NCI-H2171 treated with DMSO at 0.1 percent for 48 hours (cell line): ENCODE measurements at places on chromosomes 5 and 9.
A peak's percentile ranks its signal among the peaks of the same experiment; 100 is the strongest.

GRCh38 chr9:22053178-22053577, 44.1 kb upstream of the CDKN2B start:
- DNase-seq = no peak

GRCh38 chr9:20683351-20684034, 566 bp upstream of the FOCAD start:
- peak; percentile 38 for DNase-seq

DNA sequence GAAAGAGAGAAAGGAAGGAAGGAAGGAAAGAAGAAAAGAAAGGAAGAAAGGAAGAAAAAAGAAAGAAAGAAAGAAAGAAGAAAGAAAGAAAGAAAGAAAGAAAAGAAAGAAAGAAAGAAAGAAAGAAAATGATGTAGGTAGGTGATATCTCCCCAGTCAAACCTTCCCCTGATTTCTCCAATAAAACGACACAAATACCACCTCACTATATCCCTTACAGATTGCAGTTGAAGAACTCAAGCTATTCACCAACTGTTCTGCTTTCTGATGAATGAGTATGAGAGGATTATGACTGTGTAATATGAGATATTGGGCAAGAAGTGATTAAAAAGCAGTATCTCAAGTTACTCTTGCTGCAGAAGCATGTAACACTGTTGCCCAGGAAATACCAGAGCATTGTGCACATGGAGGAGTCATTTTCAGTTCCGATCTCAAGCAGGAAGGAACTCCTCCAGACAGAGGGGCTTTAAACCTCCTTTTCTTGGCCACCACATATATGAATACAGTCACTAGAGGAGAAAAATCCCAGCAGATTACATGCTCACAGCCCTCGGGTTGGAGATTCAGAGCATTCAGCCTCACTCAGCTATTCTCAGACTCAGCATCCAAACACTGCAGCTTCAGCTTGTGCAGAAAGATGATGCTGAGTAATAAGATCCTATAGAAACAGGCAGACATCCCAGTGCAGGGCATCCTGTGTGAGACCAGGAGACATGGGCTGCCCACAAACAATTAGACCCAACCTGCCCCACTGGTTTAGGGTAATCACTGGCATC, 61.4 kb downstream of the UGCG start:
- DNase-seq = peak; percentile 90

DNA sequence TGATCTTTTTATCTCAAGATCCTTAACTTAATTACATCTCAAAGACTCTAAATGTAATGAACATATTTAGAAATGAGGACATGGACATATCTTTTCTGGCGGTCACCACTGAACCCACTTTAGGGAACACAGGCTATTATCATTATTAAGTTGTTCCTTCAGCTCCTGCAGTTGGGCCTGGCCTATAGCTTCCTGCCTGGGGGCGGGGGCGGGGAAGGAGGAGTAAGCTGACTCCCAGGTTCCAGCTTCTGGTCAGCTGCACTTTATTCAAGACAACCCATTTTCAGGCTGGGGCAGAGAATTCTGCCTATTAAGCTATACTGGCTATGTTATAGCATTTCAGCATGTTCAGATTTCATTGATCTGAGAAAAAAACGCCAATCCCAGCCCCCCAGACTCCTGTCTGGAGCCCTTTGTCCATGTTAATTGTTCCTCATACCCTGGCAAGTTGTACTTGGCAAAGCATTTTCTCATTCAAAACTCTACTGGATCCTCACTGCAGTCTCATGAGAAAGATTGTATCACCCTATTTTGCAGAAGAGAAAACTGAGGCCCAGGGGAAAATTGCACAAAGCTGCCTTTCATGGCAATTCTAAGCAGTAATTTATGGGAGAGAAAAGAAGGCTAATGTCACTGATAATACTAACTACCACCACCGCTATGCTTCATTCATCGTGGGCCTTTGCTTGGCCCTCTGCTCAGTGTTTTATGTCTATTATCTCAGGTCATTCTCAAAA, 25.1 kb downstream of the COL15A1 start:
- DNase-seq = no peak

GRCh38 chr9:121285835-121286687, 18.1 kb downstream of the GSN start:
- DNase-seq = peak; percentile 21

DNA sequence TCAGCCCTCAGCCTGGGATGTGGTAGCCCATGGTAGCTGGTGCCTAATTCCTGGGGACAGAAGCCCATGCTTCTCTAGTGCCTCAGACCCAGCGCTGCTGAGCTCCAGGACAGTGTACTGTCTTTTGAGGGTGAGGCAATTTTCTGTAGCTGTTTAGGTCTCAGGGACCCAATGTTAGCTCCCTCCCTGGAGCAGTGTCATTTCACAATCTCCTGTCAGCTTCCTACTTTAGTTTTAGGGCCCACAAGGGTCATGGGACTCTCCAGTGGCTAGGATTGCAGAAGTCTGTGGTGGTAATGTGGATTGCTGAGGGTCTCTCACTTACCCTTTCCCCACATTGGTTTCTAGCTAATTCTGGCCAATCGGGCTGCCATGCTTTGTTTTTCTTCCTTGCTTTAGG, 67.7 kb upstream of the CCL21 start:
- DNase-seq = no peak

GRCh38 chr5:88268385-88269184, at the start of gene TMEM161B:
Gene TMEM161B (minus strand): TSS chr5:88268845. CDS start chr5:88268723, 122 bp downstream.
- peak; percentile 93 for DNase-seq

GRCh38 chr5:145697251-145697990, 137.7 kb downstream of the PRELID2 start:
- no peak for DNase-seq

GRCh38 chr5:66992547-66992946, 204.1 kb downstream of the CD180 start:
- DNase-seq = no peak

DNA sequence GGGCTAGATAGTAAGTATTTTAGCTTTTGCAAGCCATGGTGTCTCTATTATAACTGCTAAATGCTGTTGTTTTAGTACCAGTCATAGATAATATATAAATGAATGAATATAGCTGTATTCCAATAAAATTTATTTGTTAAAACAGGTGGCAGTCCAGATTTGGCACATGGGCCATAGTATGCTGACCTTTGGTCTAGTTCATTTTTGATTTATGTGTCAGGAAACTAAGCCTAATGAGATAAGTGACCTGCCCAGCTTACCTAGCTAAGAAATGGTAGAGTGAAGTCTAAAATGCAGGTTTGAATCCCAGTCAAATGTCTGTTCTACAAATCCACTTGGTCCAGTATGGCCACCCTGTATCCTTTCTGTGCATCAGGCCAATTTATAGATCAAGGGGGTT, 139.3 kb downstream of the ALDH1A1 start:
- DNase-seq = no peak

DNA sequence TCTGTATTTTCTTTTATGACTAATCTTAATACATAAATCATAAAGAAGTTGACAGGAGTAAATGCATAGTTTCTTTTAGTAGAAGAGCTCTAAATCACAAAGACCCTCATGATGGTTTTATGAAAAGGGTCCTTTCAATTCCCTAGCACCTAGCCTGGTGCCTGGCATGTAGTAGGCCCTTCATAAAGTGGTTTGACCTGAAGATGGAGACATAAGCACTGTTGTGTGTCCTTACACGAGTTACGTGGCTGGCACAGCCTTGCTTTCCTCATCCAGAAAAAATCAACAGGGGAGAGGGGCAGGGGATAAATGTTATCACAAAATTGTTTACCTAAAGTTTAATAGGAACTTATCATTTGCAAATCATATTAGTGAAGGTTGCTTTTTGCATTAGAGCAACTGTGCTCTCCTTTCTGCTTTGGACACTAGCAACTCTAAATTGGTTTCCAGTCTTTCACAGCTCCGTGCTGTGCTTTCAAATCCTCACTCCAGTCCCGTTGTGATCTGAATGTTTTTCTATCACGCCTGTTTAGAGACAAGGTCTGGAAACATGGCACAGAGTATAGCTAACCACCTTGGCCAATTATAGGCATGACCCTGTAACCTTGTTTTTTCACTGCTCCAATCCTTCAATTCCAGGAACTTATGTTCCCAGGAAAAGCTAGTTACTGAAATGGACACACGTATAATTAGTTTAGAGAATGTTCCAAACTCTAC, 55.7 kb downstream of the ARL15 start:
- no peak for DNase-seq

DNA sequence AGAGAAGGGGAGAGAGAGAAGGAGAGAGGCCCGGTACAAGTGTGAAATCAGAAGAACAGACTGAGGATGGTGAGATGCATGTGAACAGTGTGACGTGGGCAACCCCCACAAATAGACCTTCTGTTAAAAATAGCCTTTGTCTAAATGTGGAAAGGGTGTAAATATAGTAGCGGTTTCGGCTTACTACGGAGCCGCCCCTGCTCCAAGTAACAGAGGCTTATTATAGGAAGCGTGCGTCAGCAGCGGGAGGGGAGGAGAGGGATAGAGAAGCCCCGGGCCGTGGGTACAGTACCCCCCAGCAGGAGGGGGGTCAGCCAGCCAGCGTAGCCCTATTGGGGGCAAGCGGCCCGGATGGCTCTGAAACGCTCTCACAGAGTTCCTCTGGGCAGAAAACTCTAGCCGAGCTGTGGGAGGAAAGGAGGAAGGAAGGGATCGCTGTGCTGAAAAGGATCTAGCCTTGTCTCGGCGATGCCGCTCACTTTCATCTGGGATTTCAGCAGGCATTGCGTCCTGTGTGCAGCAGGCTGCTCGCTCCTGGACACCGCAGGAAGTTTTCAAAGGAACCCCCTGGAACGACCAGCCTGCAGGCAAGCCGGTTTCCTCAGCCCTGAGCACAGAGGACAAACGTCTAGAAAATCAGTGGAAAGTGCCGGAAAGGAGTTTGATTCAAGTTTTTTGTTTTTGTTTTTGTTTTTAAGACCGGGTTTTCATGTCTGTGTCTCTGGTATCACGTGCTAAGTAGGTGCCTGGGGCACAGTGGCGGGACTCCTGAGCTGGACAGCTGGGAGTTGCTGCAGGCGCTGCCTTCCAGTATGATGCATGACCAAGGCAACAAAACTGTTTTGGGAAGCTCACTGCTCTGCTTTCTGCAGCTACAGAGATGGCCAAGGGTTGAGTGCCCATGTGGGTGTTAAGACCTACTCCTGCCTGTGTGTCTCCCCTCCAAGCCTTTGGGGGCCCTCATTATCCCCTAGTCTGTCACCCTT, 146.6 kb downstream of the SEC61B start:
- DNase-seq = no peak

- DNase-seq = peak; percentile 5
Measured at GRCh38 chr5:104353371-104353770, 790.8 kb upstream of the NUDT12 start.

GRCh38 chr5:92518318-92518904, 1062.6 kb downstream of the NR2F1-AS1 start:
- DNase-seq = peak; percentile 11

- peak; percentile 30 for DNase-seq
Measured at GRCh38 chr9:27714388-27714787, 141.1 kb upstream of the C9orf72 start.

DNA sequence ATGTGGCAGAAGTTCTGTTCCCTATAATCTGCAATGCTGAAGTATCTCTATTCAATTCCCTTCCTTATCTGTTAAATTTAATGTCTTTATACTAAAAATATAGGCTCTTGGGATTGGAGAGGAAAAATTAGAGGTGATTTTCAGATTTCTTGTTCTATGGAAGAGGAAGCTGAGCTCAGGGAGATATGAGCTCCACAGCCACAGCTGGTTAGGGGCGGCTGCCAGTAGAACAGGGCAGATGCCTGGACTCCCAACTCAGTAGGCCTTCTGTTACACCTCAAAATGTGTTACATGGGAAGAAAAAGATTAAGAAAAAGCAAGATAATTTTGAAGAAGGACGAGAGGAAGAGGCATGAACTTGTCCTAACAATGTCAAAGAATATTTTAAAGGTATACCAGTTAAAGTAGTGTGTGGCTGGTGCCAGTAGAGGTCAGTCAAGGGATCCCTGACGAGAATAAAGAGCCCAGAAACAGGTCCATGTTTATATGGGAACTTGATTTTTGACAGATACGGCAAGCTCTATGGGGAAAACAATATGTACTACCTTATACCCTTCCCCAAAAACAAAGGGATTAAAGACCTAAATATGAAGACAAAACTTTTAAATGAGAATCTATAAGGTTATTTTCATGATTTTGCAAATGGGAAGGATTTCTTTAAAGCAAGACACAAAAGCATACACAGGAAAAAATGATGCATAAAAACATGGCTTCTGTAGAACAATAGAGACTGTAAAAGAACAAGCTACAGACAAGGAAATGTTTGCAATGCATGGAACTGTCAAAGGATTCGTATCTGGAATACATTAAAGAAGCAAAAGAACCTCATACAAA, 28.7 kb downstream of the DNAJC21 start:
- peak; percentile 19 for DNase-seq

DNA sequence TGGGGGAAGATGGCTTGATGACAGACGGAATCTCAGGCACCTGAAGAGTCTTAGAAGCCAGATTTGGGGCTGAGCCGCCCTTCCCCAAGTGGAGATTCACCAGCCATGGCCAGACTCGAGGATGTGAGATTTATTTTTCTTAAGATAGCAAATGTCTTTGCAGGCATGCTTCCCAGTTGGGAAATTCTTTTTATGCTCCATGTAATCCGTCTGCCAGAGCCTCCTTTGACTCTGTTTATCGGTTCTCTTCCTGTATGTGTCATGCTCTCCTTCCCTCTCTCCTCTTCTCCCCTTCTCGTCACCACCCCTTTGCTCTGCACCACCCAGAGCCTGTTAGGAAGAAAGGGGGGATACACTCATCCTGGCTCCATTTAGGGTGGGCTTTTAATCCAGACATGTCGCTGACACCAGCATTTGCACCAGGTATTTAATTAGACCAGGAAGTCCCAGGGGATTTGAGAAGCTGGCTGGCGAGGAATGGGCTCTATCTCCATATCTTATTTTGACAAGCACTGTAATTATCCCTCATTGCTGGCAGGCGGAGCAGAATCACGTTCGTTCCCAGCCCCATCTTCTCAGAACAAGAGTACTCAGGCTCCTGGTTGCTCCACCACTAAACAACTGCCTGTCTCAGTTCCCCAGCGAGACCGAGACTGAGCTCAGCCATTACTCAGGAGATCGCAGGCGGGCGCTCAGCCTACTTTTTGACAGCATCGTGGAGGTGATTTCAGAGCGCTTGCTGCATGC, 50.9 kb downstream of the KCNIP1 start:
- peak; percentile 73 for DNase-seq

DNA sequence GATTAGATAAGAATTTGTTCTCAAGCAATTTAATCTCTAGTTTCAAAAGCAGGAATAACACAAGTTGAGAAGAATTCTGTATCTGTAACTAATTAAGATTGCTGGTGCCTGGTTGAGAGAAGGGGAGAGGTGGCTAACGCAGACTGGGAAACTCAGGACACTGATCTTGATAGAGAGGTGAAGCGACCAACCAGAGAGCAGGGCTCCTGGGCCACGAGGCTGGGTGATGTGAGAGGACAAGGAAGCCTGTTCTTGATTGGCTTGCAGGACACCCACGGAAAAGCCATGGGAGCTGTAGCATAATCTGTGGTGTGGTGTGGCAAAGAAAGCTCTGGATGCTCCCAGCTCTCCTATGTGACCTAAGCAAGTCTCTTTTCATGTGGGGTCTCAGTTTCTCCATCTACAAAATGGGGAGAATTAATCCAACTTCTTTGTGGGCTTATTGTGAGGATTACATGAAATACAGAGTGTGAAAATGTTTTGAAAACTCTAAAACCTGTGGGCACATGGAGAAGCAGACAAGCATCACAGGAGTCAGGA, 594.1 kb upstream of the BRINP1 start:
- no peak for DNase-seq

- no peak for DNase-seq
Measured at GRCh38 chr5:169119288-169120048, 181.5 kb downstream of the SLIT3 start.
